ENCODE measurements at places on chromosomes 1 and 21.

DNA sequence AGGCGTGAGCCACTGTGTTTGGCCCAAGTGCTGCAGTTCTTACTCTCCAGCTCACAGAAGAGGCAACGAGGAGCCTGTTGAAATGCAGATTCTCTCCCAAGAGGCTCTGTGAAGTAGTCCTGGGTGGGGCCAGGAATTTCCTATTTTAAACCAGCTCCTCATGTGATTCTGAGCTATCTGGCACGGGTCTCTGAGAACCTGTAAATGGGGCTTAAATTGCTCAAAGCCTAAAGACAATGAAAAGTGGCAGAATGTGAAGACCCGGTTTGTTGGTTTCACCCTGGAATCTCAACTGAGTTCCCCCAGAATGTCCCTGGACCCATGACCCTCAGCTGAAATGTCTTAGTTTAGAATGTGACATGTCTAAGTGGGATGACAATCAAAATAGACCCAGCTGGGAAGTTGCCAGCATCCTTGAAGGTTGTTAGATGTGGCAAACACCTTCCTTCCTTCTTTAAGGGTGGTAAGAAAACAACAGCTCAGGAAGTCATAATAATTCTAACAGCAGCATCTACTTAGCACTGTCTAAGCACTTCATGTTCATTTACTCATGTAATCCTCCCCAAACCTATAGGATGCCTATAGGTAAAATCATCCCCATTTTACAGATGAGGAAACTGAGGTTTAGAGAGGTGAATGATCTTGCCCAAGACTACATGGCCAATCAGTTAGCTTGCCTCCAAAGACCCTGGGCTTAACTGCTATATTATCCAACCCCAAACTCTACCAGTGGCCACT lies 20.9 kb upstream of the ATP5PO start:
- no peaks in the 10 kb centered on the region for H3K27me3 ChIP-seq
- peaks cover 7% of the 10 kb centered on the region for H3K4me1 ChIP-seq
- H3K36me3 ChIP-seq = peaks cover 14% of the 10 kb centered on the region
- DNase-seq = no peak
- no peak overlapping the region for H3K4me3 ChIP-seq

DNA sequence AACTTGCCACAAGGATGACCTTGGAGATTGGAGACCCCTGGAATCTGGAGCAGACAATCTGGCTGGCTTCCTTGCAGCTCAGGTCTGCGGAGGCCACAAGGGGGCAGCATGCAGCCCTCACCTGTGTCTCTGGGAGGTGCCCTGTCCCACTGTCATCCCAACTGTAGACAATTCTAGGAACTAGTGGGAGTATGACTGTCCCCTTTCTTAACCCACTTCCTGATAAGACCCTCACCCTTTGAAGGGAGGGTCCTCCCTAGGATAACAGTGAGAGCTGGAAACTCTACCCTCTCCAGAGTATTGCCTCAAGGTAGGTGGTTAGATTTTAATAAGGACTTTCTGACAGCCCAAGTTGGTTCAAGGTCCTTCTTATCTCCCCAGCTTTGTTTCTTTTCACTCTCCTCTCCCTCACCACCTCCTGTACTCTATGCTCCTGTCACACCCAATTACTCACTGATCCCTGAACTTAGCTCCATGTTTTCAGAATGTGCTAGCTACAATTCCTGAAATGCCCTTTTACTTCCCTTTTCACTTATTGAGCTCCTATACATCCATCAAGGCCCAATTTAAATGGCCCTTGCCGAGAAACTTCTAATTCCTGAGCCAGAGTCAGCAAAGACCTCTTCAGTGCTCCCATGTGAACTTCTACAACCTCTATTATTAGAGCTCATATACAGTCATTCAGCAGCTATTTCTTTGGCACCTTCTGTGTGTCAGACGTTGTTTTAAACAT lies 9.2 kb upstream of the KCNQ4 start:
- no peaks in the 10 kb centered on the region for H3K27me3 ChIP-seq
- H3K36me3 ChIP-seq = peaks cover 29% of the 10 kb centered on the region
- no peak overlapping the region for H3K27ac ChIP-seq
- no peak overlapping the region for H3K4me3 ChIP-seq
- H3K4me1 ChIP-seq = peaks cover 2% of the 10 kb centered on the region
- DNase-seq = peak; percentile 51

- H3K27ac ChIP-seq = no peak overlapping the region
- DNase-seq = no peak
- H3K4me1 ChIP-seq = peaks cover 1% of the 10 kb centered on the region
- peaks cover 4% of the 10 kb centered on the region for H3K36me3 ChIP-seq
- no peak overlapping the region for H3K4me3 ChIP-seq
- H3K27me3 ChIP-seq = no peaks in the 10 kb centered on the region
Observed at GRCh38 chr1:183757061-183757460, 47.9 kb upstream of the RGL1 start.

- H3K27me3 ChIP-seq = peaks cover 5% of the 10 kb centered on the region
- H3K36me3 ChIP-seq = no peaks in the 10 kb centered on the region
- H3K4me1 ChIP-seq = peaks cover 10% of the 10 kb centered on the region
- H3K4me3 ChIP-seq = no peak overlapping the region
- no peak for DNase-seq
Observed at GRCh38 chr1:228939881-228940392, 204.7 kb downstream of the RHOU start.

DNA sequence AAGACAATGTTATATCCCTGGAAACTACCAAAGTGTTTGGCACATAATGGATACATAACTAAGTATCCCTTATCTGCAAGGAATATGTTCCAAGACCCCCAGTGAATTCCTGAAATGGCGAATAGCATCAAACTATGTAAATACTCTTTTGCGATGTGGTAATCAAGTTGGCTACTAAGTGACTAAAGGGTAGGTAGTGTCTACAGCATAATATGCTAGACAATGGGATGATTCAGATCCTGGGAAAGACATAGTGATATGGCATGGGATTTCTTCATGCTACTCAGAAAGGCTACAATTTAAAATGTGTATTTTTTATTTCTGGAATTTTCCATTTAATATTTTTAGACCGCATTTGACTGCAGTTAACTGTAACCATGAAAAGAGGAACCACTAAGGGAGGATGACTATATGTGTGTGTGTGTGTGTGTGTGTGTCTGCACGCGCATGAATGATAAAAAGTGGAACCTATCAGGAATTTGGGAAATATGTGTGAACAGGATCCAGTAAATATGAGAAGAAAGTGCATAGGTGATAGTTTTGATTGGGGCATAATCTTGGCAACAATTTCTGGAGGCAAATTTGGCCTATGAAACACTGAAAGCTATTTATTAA lies 1899.9 kb downstream of the NCAM2 start:
- no peaks in the 10 kb centered on the region for H3K36me3 ChIP-seq
- no peaks in the 10 kb centered on the region for H3K4me1 ChIP-seq
- DNase-seq = no peak
- H3K4me3 ChIP-seq = no peak overlapping the region
- no peaks in the 10 kb centered on the region for H3K27me3 ChIP-seq

- no peak overlapping the region for H3K27ac ChIP-seq
- H3K4me3 ChIP-seq = no peak overlapping the region
- no peaks in the 10 kb centered on the region for H3K4me1 ChIP-seq
- no peak for DNase-seq
- H3K27me3 ChIP-seq = no peaks in the 10 kb centered on the region
Observed at GRCh38 chr1:92502247-92502646, 15.5 kb upstream of the GFI1 start.

DNA sequence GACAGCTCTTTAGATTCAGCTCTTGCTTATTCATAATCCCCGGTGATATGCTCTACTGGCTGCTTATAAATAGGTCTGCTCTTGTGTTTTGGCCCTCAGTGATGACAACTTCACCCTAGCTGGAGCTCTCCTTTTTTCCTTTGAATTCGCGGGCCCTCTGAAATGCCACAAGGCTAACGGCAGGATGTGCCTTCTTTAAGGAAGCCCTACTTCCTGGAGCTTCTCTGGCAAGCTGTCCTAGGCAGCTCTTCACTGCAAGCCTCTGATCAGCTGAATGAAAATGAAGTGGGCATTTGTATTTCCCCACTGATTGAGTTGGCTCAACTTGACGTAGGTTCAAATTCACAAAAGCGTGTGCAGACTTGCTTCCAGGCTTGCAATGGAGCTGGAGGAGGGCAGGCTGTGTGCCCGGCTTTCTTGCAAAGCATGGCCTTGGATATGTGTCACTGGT lies 22.2 kb downstream of the SGIP1 start:
- no peak for DNase-seq
- no peaks in the 10 kb centered on the region for H3K36me3 ChIP-seq
- peaks cover 13% of the 10 kb centered on the region for H3K4me1 ChIP-seq
- H3K27me3 ChIP-seq = no peaks in the 10 kb centered on the region
- H3K4me3 ChIP-seq = no peak overlapping the region

- peak; percentile 15 for DNase-seq
- H3K27me3 ChIP-seq = no peaks in the 10 kb centered on the region
- peak overlapping the region; percentile 97 for H3K4me3 ChIP-seq
- H3K36me3 ChIP-seq = peaks cover 16% of the 10 kb centered on the region
- H3K27ac ChIP-seq = peak overlapping the region; percentile 93
Observed at GRCh38 chr1:151165281-151165737, 393 bp downstream of the LYSMD1 start.

DNA sequence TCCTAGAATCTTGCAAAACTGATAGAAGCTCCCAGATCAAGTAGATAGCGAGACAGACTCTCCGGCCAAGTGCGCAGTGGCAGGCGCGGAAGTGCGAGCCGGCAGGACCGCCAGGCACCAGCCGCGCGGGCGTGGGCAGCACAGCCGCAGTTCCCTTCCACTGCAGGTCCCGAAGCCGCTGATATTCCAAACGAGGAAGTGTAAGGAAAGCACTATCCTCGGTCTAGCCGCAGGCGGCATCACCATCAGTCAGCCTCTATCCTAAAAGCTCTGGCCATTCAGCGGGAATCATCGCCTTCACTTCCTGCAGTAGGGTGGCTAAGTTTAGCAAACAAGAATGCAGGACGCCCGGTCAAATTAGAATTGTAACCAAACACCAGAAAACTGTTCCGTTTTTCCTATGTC lies 710 bp downstream of the GLRX2 start:
- peaks cover 8% of the 10 kb centered on the region for H3K27me3 ChIP-seq
- H3K4me3 ChIP-seq = peak overlapping the region; percentile 87
- H3K36me3 ChIP-seq = no peaks in the 10 kb centered on the region
- peaks cover 6% of the 10 kb centered on the region for H3K4me1 ChIP-seq

Data from progenitor cell of endocrine pancreas (in vitro differentiated cells).